ENCODE measurements at places on chromosomes 7 and 10.

DNA sequence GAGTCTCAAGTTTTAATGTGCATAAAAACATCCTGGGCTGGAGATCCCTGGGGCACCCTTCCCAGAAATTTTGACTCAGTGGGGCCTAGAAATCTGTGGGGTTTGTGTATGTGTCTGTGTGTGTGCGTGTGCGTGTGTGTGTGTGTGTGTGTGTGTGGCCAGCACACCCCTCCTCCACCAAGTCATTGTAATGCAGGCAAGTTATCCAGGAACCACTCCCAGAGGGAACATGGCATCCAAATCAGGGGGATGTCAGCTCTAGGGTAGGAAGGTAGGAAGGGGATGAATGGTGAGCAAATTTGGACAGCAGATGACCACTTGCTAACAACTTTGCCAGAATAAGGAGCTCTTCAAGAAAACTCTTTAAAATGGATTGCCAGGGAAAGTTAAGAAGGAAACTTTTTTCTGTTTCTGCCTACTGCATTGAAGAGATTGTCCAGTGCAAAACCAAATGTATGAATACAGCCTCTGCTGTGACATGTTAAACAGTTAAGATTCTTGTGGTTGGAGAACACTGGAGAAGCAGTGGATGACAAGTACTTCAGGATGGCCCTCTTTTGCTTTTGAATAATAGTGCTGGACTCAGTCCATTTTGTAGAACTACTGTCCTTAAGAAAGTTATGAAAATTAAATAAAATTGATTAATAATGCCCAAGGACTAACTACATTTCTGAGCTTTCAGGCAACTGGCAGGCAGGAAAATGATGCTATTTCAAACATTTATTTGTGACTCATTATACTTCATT is 12.3 kb downstream of the STAMBPL1 start:
- no peak for DNase-seq

- peak; percentile 20 for DNase-seq
Observed at GRCh38 chr10:123559066-123559822, 106.9 kb upstream of the GPR26 start.

- peak; percentile 12 for DNase-seq
Observed at GRCh38 chr10:86520871-86521677, 518 bp downstream of the WAPL start.

DNA sequence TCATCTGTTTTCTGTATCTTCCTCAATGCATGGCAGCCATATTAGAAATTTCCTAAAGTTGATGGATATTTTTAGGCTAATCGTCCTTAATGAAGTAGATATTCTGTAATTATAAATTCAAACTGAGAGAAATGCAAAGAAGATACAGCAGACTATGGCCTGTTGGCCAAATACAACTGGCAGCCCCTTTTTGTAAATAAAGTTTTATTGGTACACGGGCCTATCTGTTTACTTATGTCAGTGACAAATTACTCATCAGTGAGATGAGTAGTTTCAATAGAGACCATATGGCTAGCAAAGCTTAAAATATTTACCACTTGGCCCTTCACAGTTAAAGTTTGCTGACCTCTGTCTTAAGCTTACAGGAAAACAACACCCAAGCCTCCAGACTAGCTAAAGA is 112.3 kb downstream of the HTR7 start:
- DNase-seq, result no peak

DNA sequence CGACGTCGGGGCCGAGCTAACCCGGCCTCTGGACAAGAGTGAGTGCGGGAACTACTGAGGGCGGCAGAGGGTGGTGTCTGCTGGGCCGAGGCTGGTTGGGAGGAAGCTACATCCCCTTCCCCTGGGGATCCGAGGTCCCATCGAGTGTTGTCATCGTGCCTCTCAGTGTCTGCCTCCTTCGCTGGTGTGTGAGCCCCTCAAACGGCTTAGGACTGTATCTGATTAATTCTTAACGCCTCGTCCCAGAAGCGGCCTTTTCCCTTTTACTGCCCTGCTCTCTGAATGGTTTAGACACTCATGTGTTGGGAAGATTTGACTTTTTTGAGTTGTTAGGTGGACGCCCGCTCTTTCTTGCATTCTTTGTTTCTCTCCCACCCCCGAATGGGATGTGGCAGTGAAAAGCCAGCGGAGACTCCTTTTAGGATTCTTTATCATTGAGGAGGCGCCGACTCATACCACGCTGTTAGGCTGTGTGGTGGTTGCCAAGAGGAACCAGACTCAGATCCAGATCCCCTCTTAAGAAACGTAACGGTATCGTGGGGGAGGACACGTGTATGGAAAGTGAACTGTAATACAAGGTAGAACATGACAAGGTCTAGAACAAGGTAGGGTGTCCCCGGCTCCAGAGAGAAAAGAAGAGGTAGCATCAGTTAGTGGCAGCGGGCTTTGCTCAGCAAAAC is 631 bp downstream of the SUPV3L1 start:
- DNase-seq, result no peak

DNA sequence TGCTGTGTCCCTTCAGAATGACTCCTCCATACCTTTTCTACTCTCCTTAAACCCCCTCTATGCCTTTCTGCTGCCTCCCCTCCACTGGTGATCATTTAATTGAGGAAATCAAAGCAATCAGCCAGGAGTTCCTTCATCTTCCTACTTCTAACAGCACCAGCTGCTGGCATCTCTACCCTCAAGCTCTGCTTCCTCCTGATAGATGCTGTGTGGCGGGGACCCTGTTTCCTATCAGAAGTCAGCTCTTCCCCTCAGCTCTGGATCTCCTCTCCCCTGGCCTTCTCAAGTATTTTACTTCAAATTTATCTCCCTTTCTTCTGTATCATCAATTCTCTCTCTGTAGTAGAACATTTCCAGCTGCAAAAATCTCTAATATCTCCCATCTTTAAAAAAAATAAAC is 183.7 kb downstream of the ELMO1 start:
- DNase-seq, result no peak

DNA sequence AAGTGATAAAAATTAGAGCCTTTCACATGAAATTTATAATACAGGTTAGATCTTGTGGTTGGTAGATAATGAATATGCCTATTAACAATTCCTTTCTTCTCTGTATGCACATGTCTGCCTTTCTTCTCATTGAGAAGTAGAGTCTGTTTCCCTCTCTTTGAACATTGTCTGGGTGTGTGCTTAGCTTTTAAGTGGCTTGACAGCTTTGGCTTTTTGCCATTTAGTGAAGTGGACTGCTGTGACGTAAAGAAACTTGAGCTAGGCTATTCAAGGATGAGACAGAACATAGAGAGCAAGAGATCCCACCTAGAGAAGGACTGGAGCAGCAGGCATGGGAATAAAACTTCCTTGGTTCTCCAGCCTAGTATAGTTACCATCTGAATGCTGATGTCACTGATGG is 996.7 kb upstream of the CELF2 start:
- DNase-seq, result no peak

GRCh38 chr10:124647421-124648130 is 96.6 kb downstream of the FAM53B start:
- DNase-seq, result no peak

- peak; percentile 81 for DNase-seq
Observed at GRCh38 chr7:7438851-7439250, 96.8 kb downstream of the COL28A1 start.

- no peak for DNase-seq
Observed at GRCh38 chr10:77233466-77233865, 404.1 kb downstream of the KCNMA1 start.

- no peak for DNase-seq
Observed at GRCh38 chr7:18962031-18962430, 155.4 kb downstream of the TWIST1 start.

DNA sequence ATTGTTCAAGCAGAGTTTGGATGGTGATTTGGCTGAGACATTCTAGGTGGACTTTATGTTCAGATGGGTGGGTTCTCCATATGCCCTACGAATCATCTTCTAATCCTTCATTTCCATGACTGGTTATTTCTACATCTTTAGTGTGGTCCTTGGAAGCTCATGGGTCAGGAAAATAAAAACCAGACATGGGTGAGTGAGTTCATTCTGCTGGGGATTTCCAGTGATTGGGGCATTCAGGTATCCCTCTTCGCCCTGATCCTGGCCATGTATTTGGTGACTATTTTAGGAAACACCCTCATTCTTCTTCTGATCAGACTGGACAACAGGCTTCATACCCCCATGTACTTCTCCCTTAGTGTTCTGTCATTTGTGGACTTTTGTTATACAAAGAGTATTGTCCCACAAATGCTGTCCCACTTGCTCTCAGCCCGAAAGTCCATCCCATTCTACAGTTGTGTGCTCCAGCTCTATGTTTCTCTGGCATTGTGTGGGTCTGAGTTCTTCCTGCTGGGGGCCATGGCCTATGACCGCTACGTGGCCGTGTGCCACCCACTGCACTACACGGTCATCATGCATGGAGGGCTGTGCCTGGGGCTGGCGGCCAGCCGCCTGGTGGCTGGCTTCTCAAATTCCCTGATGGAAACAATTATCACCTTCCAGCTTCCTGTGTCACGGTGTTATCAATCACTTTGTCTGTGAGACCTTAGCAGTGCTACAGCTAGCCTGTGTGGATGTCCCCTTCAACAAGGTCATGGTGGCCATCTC is 19.2 kb upstream of the OR6B1 start:
- DNase-seq, result no peak

- DNase-seq, result no peak
Observed at GRCh38 chr10:104264783-104265182, 4.2 kb upstream of the GSTO2 start.

DNA sequence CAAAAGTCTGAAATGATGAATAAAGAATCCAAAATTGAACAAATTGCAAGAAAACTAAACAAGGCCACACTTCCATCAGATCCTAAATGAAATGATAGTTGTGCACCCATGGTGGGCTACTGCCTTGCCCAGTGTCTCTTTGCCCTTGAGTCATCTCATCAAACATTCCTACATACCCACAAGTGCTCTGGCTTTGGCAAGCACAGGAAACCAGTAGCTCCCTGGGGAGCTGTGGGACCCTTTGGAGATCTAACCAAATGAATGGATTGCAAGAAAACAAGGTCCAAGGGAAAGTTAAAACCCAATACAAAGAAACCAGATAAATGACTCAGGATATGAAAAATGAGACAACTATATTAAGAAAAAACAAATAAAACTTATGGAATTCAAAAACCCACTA is 129.8 kb upstream of the TMEM229A start:
- DNase-seq, result peak; percentile 23

GRCh38 chr7:137647905-137648565 is 198.7 kb downstream of the DGKI start:
- DNase-seq, result no peak

DNA sequence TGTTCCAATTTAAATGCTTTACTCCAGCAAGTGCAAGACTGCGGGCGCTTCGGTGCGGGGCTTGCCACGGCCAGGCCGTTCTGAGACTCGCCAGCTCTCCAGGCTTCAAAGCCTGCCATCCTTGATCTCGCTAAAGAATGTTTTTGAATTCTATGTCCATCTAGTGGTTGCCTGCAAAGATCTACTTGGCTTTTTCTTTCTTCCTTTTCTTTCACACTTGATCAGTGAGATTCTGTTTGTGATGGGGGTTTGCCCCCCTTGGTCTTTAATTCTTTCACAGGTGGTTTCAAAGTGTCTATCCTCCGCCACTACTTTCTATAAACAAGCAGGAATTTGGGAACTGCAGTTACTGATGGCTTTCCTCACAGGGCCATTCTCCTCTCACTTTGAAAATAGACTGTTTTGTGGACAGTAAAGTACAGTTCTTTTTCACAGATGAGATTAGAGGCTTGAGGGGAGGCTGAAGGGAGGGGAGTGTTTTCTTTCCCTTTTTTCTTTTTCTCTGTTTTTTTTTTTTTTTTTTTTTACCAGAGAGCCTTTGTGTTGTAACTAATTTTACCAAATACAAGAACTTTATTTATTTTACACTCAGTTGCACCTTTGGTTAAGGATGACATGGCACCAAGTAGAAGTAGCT is 15.2 kb upstream of the FBXW4 start:
- DNase-seq, result no peak

DNA sequence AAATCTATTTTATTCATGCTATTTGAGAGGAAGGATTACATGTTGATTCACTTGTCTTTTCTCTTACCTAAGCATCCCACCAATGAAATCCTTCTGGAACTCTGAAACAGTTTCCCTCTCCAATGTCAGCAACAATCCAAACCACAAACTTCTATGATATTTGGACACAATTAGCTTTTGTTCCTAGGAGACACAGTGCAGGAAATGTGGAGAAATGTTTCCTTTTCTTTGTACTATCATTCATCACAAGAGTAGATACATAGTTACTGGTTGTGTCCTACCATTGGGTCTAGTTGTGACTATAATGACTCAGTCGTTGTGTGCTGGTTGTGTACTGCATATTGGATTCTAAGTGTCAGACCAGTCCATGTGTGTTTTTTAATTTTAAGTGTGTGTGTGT is 156.8 kb upstream of the MAGI2 start:
- DNase-seq, result no peak

DNA sequence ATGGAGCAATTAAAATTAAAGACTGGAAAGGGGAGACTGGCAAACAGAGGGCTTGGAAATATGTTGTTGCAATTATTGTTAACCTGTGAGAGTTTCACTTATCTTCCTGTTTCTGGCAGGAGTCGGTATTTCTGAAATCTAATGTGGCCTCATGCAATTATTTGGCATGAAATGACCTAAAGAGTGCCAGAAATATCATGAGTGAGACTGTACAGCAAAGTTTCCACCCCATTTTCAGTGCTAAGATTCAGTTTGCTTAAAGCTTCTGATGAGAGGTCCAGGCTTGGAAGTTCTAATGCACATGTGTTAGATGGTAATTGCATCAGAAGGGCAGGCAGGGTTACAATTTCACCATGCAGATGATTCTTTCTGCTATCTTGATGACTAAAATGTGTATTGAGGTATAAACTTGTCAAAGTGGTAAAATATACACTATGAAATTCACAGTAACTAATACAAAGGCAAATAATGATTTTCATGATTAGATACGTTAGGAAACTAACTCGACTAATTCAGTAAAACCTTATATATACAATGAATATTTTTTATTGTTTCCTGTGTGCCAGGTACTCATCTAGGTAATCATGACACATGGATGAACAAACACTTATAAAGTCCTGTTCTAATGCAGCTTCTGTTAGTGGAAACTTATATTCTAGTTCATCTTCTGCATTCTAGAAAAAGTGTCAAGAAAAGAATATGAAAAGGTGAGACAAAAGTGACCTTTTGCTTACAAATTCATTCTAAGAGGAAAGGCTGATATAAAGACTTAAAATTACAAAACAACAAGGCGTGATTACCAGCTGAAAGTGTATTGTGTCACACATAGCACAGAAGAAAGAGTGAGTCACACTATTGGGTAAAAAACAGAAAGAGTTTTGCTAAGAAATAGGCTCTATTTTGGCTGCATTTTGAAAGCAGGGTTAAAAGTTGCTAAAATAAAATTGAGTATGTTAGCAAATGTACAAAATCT is 533.4 kb upstream of the SEMA3D start:
- DNase-seq, result no peak

DNA sequence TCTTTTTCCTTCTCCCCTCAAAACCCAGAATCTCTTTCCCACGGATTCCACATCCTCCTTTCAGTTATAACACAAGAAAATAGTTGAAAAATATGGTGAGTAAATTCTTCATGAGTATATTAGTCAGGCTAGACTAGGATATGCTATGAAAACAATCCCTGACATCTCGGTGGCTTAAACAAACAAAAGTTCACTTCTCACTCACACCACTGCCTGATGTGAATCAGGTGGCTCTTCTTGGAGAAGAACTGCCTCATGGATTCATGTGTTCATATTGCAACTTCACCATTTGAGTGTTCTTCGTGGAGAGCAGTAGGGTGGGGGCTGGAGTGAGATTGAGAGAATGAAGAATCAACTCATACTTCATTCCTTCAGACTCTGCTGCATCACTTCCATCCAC is 204.1 kb downstream of the PHF14 start:
- no peak for DNase-seq
